ENCODE measurements at places on chromosomes 2 and 18.

- no peak for DNase-seq
Measured at GRCh38 chr2:20649576-20649975, 1.3 kb downstream of the HS1BP3 start.

DNA sequence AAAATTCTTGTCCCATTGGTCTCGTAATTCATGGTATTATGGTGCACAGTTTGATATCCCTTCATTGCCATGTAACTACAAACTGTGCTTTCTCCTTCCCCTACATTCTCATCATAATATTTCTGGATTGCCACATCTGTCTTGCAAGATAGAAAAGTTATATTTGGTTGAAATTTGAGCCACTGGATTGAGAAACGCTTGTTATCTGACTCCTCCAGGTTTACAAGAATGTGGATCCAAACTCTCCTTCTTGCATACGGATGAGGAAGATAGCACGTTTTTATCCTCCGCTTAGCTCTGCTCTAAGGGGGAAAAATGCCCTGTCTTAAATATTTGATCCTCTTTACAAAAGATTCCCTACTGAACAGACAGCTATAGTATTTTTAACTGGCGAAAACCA is 438.2 kb downstream of the TSN start:
- DNase-seq: no peak

- no peak for DNase-seq
Measured at GRCh38 chr2:200403814-200404213, 97.3 kb downstream of the SPATS2L start.

DNA sequence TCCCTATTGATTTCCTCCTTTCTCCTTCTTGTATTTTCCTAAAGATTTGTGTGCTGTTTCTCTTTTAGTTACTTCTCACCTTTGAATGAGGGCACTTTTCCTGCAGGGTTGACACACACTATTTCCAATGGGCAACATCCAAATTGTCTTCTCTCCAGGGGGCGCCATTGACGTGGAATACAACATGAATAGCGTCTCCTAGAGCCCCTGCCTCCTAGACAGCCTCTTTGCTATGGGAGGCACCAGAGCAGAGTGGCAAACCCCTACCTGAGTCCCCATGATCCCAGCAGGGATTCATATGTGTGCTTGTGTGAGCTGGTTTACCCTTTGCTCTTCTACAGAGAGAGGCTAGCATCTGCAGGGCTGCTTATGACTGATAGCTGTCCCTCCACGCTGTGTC is 61.3 kb upstream of the ITSN2 start:
- no peak for DNase-seq

- DNase-seq: no peak
Measured at GRCh38 chr2:196453613-196454047, 185.9 kb upstream of the CCDC150 start.

DNA sequence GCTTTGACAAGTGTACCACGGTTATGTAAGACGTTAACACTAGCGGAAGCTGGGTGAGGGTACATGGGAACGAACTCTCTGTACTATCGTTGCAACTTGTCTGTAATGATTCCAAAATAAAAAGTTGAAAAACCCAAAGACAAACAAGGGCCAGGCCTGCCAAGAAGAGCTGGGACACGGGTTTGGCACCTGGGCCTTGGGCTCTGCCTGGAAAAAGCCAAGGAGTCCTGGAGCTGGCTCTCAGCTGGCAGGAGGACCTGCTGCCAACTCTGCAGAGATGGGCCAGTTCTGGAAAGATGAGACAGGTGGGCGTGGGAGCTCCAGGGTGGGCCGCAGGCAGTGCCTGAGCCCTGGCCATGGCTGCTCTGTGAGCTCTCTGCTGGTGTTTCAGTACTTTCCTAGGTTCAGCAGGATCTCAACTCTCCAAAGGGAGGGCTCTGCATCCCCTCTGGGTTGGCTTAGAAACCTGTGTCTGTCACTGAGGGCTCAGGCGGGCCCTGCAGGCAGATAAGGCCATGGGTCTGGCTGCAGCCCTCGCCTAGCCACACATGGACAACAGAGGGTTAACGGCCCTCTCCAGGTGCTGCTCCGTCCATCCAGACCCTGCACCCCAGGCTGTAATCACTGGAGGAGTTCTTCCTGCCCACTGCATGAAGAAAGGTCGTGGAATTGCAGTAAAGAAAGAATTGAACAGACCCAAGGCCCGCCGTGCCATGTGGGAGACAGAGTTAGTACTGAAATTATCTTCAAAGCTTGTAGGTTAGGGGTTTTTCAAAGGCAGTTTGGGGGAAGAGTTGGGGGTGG is 89.9 kb downstream of the RHOB start:
- DNase-seq: no peak

DNA sequence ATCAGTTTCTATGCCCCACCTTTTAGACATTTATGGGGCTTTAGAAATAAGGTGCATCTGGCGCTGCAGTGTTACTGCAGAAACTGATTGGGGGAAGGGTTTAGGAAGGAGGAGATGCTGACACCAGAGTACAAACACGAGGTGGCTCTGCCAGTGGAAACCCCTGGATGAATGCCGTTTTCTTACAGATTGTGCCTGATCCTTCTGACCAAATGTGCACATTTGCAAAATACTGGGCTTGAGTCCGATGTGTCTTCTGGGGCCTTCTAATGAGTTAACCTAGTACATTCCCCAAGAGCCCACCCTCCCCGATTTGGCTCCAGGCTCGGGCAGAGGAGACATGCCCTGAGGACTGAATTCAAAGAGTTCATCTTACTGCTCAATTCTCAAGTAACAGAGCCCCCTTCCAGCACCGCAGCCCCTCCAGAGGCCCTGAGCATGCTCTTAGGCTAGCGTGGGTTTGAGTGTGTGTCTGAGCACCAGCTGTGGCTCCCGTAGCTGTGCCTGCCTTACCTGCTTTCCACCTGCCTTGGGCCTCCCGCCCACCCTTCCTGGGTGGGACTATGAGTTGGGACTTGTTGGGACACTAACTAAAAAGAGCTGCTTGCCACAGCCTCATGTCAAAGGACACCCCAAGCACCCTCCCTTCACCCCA is 116.7 kb upstream of the COPS8 start:
- no peak for DNase-seq

GRCh38 chr18:57249179-57249578 is 102.3 kb downstream of the BOD1L2 start:
- no peak for DNase-seq

DNA sequence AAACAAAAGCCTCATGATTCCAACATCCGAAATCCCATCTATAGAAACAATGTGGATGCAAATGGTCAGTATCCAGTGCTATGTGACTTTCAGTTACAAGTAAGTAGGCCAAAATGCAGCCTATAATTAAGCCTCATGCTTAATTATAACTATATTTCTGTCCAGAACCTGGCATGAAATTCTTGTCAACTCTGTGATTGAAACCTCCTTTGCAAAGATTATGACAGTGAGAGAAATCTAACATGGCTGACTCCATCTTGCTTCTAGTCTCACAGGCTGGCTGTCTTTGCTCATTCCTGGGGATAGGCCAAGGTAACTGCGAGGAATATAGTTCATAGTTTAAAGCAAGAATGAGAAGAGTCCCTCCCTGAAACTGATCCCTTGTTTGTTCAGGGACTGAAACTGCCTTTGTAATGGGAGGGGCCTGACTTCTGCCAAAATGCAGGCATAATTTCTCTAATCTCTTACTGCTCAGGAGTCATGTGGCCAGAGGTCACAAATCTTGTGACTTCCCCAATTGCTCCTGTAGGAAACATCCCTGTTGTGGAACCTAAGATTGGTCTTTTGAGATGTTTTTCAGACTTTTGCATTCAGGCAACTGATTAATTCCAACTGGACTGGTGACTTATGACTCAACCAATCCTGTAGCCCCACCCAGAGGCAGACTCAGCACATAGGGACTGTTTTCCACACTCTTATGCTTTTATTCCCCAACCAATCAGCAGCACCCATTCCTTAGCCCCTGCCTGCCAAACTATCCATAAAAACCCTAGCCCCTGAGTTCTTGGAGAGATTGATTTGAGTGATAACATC is 84.5 kb upstream of the TLK1 start:
- DNase-seq: no peak

DNA sequence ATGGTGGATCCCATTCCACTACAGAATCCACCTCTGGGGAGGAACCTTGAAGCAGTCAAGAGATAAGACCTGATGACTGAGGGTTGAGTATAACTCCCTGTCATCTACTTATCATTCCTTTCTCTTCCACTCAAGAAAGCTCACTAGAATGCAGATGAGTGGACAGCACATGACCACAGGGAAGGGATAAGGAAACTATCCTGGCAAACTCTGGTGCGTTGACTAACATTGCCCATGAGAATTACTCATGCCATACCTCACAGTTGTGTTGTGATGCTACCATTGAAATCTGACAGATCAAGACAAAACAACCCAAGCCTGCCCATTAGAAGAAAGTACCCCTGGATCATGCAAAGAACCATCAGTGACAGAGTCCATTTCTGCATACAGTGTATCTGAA is 26.5 kb downstream of the SLC16A14 start:
- DNase-seq: no peak

DNA sequence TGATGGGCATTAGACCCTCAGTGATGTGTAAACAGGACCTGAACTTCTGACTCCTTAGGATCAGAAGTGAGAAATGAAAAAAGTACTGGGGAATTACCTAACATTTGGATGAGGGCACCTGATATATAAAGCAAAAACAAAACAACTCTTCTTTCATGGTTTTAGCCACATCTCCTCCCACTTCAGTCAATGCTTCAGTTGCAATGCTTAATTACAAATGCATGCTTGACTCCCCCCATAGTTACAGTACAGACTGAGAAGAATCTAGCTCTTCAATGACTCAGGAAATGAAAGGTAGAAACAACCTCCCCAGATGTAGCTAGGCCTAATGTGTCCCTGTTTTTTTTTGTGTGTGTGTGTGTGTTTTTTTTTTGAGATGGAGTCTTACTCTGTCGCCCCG is 276.8 kb upstream of the POU3F3 start:
- no peak for DNase-seq

GRCh38 chr2:6874032-6874431 is 3.5 kb upstream of the RSAD2 start:
- no peak for DNase-seq

DNA sequence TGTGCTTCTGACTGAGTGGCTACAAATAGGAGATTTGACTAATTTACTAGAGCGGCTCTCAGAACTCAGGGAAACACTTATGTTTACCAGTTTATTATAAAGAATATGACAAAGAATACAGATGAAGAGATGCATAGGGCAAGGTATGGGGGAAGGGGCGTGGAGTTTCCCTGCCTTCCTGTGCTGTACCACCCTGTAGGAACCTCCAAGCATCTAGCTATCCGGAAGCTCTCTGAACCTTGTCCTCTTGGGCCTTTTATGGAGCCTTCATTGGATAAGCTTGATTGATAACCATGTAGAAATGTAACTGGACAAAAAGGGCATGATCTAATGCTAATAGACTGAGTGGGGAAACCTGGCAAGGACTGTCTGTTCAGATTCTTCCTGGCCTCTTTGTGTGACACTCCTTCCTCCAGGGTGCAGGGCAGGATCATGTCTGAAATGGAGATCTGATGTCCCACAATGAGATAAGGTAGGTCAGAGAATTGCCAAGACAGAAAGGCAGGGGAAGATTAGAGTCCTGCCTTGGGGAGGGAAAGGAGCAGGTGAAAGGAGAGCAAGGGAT is 101.8 kb upstream of the NPAS2 start:
- no peak for DNase-seq

- peak; percentile 22 for DNase-seq
Measured at GRCh38 chr18:63578357-63578958, 8.7 kb upstream of the SERPINB13 start.

GRCh38 chr18:5429681-5430080 is 114.1 kb downstream of the EPB41L3 start:
- peak; percentile 21 for DNase-seq

DNA sequence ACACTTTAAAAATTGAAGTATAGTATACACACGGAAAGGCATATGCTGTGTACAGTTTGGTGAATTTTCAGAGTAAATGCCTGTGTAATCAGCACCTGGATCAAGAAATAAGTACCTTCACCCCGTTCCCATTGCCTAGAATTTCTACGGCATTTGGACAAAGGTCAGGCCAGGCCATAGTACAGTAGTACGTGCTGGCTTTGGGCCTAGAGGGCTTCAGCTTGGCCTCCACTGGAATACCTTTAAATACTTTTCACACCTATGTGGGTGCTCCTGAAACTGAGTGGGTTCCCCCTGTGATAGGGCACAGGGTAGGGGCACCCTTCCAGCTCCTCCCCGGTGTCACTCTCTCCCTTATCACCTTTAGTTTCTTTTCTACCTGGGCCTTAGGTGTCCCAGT is 26.5 kb downstream of the TET3 start:
- no peak for DNase-seq

All from NCI-H187 (cell line).